ENCODE measurements at places on chromosomes 6 and 20. TPM values are rescaled to one million over a fixed set of nuclear protein-coding genes. Genes with fewer than 3 reads are reported as not detected.

- no peak for DNase-seq
- H3K27ac ChIP-seq = peak overlapping the region; percentile 78
Observed at GRCh38 chr6:3022765-3023662, 23.3 kb downstream of the NQO2 start.

GRCh38 chr6:53451165-53451564, 93.7 kb downstream of the GCLC start:
- no peaks in the 10 kb centered on the region for H3K36me3 ChIP-seq
- no peak overlapping the region for H3K27ac ChIP-seq
- H3K27me3 ChIP-seq = peaks cover 3% of the 10 kb centered on the region
- DNase-seq = no peak

DNA sequence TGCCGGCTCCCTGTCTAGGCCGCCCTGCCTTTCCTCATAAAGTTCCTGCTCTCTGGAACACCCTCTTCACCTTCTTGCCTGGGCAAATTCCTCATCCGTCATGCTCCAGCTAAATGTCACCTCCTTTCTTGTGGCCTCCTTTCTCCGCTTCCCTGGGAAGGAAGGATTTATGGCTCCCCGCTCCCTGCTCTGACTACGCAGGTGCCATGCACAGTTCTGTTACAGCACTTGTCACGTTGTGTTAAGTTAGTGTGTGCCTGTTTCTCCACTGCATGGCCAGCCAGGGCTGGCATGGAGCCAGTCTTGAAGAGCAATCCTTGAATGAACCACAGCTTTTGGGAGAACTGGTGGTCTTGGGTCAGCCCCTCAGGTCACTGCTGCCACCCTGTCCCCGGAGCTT, 61.7 kb downstream of the CD40 start:
- H3K27me3 ChIP-seq = peaks cover 3% of the 10 kb centered on the region
- no peak for DNase-seq
- no peak overlapping the region for H3K27ac ChIP-seq
- no peaks in the 10 kb centered on the region for H3K36me3 ChIP-seq
- no peak overlapping the region for H3K4me3 ChIP-seq
- no peaks in the 10 kb centered on the region for H3K4me1 ChIP-seq

DNA sequence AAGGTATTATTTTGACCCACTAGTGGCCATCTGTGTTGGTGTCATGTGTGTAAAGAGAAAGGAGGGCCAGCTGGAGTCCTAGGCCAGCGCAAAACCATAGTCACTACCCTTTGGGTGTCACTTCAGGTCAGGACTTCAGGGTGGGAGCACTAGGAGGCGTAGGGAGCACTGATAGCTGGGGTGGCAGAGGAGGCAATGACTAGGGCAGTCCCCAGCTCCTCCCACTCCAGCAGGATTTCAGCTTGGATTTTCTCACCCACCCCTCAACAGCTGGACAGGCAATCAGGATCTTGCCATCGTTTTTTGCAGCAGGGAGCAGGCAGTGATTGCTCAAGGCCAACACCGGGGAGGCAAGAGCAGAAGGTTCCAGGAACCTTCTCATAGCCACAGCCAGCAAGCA, 4.2 kb upstream of the HLA-DOA start:
- H3K4me1 ChIP-seq = no peaks in the 10 kb centered on the region
- no peak overlapping the region for H3K27ac ChIP-seq
- no peaks in the 10 kb centered on the region for H3K36me3 ChIP-seq
- no peak for DNase-seq

The TNF gene
- not detected for total RNA-seq

DNA sequence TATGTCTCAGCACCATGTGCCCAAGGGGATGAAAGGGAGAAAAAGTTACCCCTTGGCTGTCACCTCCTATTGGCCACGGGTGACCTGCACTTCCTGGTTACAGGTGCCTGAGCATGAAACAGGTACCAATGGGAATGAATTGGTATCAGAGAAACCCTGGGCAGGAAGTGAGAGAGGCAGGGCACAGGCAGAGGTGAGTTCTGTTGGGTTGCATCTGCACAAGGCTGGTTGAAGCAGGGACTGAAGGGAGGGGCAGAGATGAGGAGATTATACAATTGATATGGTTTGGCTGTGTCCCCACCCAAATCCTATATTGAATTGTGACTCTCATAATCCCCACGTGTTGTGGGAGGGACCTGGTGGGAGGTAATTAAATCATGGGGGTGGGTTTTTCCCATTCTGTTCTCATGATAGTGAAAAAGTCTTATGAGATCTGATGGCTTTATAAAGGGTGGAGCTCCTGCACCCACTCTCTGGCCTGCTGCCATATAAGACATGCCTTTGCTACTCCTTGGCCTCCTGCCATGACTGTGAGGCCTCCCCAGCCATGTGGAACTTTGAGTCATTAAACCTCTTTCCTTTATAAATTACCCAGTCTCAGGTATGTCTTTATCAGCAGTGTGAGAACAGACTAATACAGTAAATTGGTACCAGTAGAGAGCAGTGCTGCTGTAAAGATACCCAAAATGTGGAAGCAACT, 291.8 kb downstream of the LRFN2 start:
- no peaks in the 10 kb centered on the region for H3K27me3 ChIP-seq
- no peaks in the 10 kb centered on the region for H3K36me3 ChIP-seq
- H3K4me1 ChIP-seq = no peaks in the 10 kb centered on the region
- H3K27ac ChIP-seq = no peak overlapping the region
- H3K4me3 ChIP-seq = no peak overlapping the region

DNA sequence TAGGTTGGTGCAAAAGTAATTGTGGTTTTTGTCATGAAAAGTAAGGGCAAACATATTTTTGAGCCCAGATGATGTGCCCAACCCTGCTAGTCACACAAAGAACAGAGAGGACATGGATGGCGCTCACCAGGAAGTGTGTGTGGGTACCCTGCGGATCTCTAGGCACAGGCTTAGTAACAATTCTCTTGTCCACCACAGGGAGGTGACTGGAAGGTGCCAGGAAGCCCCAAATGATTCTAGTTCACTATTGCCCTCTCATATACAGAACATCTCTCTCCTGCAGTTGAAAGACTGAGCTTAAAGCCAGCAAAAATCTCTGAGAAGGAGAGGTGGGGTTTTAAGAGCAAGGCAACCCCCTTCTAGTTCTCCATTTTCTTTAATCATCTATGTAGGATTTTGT, 272.1 kb upstream of the TAB2 start:
- H3K4me3 ChIP-seq = no peak overlapping the region
- DNase-seq = no peak
- no peaks in the 10 kb centered on the region for H3K27me3 ChIP-seq
- H3K4me1 ChIP-seq = peaks cover 13% of the 10 kb centered on the region

The GFOD1 gene
- total RNA-seq = 26.3 TPM

GRCh38 chr6:167997642-167998041, at the start of gene KIF25:
Gene KIF25, plus strand, starts transcription at chr6:167997671. Its CDS starts 31,915 bp downstream, at chr6:168029586.
- H3K27me3 ChIP-seq = no peaks in the 10 kb centered on the region
- H3K4me3 ChIP-seq = no peak within 1 kb of the TSS
- H3K4me1 ChIP-seq = peaks cover 13% of the 10 kb centered on the region
- H3K27ac ChIP-seq = no peak within 1 kb of the TSS

DNA sequence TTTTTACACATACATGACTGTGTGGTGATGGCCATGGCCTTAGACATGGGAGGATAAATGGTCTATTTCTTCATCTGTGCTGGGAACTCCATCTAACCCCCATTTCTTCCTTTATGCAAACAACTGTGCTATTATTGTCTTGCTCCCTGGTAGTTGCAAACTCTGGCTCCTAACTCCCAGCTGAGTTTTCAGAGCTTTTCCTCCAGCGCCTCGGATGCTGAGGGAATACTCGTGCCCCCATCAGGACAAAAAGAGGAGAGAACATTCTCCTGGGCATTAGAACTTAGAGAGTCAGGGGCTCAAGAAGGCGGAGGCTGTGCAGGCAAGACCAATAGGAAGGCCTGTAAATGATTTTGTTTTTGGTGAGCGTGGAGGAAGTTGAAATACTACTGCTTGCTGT, 2.1 kb downstream of the DAAM2 start:
- DNase-seq = no peak
- no peaks in the 10 kb centered on the region for H3K36me3 ChIP-seq
- H3K27ac ChIP-seq = no peak overlapping the region
- H3K4me3 ChIP-seq = no peak overlapping the region
- H3K4me1 ChIP-seq = no peaks in the 10 kb centered on the region
- peaks cover 10% of the 10 kb centered on the region for H3K27me3 ChIP-seq

DNA sequence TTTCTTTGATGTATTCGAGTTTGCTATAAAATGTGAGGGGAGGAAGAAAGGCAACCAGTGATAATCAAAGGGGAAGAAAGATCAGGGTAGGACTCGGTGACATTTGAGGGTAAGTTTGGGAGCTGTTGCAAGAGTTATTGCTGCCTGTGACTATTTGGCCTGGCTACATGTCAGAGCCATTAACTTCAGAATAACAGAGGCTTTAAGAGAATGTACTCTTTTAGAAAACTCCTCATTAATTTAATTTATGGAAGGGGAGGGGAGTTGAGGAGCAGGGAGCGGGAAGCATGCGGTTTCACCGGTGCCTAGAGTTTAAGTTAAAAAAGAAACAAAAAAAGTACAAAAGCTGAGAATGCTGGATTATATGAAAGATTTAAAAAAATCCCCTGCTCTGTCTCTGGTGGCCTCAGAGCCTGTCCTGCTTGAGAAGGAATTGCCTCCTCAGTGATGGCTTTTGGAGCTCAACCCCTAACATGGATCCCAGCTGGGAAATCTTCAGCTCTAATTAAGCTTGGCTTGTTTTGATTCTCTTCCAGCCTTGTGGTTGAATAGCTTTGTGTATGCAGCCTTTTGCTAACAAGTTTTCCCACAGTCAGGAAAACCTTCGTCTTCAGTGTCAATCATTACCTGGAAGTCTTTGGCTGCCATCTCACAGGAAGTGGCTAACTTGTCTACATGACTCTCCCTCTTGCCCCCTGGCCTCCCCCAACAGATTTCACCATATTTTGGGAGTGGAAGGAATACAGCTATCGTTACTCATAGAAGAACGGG, 238.2 kb downstream of the SOX4 start:
- no peaks in the 10 kb centered on the region for H3K27me3 ChIP-seq
- no peaks in the 10 kb centered on the region for H3K4me1 ChIP-seq
- H3K27ac ChIP-seq = no peak overlapping the region
- DNase-seq = no peak
- no peak overlapping the region for H3K4me3 ChIP-seq
- no peaks in the 10 kb centered on the region for H3K36me3 ChIP-seq

DNA sequence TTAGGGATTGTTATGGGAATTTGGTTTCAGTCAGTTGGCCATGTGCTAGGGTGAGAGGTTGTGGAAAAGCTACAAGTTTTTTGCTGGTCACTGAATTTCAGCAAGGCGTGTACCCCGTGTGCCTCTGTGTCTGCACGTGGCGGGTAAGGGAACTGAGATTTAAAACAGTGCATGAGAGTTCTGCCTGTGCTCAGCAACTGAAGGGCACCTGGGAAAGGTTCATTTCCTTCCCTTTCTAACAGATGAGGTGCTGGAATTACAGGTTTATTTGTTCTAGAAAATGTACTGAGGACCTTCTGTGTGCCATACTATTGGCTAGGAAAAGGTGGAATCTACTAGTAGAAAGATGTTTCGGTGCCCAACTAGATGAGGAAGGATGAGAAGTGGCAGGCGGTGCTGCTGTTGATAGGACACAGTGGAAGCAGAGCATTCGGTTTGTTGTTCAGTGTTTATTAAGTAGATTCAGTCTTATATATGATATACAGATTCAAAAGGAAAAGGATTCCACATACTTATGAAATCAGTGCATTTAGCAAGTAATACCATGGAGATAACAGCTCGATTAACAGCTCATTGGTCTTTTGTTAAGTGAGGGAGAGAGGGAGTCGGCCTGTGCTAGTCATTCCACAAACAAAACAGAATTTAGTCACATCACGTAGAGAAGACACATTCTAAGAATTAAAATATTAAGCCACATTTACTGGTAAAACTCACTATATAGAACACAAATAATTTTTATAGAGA, 84.7 kb downstream of the ASXL1 start:
- no peaks in the 10 kb centered on the region for H3K27me3 ChIP-seq
- H3K4me3 ChIP-seq = no peak overlapping the region
- H3K4me1 ChIP-seq = peaks cover 14% of the 10 kb centered on the region
- no peak overlapping the region for H3K27ac ChIP-seq

DNA sequence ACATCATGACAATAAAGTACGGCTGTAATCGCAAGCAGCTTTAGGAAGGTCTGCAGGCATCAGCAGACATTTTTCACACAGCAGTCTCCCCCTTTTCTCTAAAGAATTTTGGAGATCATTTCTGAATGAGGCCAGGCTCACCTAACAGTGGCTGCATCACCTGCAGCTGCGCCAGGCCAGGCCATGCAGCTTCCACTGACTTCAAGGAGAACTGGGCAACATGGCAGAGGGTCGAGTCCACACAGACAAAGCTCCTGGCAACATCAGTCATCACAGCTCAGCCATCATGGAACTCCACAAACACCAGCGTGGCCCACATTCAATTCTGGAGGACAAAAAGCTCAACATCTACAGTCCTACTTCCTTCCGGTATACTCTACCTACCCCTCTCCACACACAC, 17.8 kb upstream of the FOXC1 start:
- H3K27me3 ChIP-seq = no peaks in the 10 kb centered on the region
- H3K4me1 ChIP-seq = no peaks in the 10 kb centered on the region
- H3K36me3 ChIP-seq = no peaks in the 10 kb centered on the region
- H3K27ac ChIP-seq = no peak overlapping the region
- DNase-seq = no peak

DNA sequence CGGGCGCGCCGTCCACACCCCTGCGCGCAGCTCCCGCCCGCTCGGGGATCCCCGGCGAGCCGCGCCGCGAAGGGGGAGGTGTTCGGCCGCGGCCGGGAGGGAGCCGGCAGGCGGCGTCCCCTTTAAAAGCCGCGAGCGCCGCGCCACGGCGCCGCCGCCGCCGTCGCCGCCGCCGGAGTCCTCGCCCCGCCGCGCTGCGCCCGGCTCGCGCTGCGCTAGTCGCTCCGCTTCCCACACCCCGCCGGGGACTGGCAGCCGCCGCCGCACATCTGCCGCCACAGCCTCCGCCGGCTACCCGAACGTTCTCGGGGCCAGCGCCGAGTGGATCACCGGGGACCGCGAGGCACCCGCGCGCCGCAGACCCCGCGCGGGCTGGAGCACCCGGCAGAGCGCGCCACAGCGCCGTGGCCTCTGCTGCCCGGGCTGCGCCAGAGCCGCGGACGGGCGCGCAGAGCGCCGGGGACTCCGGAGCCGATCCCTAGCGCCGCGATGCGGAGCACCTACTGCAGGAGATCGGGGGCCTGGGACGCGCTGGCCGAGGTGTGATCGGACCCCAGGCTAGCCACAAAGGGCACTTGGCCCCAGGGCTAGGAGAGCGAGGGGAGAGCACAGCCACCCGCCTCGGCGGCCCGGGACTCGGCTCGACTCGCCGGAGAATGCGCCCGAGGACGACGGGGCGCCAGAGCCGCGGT, at the start of gene BMP2:
Gene BMP2 (plus strand): TSS at position 151 of the 692 bp plus-strand sequence. CDS start 2,441 bp downstream, outside the sequence.
- peak within 1 kb of the TSS; percentile 87 for H3K4me3 ChIP-seq
- peak; percentile 74 for DNase-seq
- no peaks in the 10 kb centered on the region for H3K36me3 ChIP-seq

GRCh38 chr6:16947375-16948015, 154.4 kb upstream of the STMND1 start:
- peaks cover 11% of the 10 kb centered on the region for H3K4me1 ChIP-seq
- no peaks in the 10 kb centered on the region for H3K27me3 ChIP-seq
- H3K4me3 ChIP-seq = no peak overlapping the region
- H3K36me3 ChIP-seq = no peaks in the 10 kb centered on the region
- peak; percentile 77 for DNase-seq

- peak overlapping the region; percentile 75 for H3K27ac ChIP-seq
- H3K4me3 ChIP-seq = no peak overlapping the region
- H3K27me3 ChIP-seq = no peaks in the 10 kb centered on the region
Observed at GRCh38 chr6:129678463-129678862, 31.5 kb downstream of the ARHGAP18 start.

All from endothelial cell of umbilical vein (primary cell).